GM12865 (cell line): ENCODE measurements at places on chromosomes 16 and 17.

DNA sequence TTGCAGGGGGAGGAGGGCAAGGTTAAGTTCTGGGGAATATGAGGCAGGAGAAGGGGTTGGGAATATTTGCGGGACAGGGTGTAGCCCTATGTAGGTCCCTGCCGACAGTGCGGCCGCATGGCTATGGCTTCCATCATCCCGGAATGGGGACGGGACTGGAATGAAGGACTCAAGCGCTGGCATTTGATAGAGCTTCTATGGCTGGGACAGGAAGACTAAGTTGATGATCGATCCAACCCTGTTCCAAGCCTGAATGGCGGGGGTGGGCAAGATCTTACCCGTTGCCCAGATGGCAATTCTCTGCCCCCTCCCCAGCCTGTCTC lies 47.1 kb downstream of the SRCIN1 start:
- DNase-seq, result no peak

DNA sequence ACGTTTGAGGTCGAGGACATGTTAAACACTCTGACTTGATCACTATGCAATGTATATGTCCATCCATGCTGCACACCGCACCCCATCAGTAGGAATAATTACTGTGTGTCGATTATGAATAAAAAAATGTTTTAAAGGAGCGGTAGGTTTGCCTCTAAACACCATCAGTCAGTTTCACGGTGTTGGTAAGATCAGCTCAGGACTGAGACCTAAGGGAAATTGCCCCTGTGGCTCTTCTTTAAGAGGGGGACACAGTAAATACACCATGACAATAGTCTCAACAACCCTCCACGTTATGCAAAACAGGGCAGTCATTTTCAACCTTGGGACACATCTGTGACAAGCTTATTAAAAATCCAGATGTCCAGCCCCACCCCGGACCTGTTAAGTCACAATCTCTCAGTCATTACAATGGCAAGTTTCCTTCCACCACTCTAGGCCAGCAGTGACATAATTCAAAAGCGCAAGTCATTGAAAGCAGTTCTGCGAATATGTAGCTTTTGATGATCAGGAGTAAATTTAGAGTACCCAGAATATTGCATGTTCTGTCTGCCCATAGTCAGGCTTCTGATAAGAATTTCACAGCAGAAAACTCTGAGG lies 1.2 kb downstream of the ATMIN start:
- peak; percentile 42 for DNase-seq

DNA sequence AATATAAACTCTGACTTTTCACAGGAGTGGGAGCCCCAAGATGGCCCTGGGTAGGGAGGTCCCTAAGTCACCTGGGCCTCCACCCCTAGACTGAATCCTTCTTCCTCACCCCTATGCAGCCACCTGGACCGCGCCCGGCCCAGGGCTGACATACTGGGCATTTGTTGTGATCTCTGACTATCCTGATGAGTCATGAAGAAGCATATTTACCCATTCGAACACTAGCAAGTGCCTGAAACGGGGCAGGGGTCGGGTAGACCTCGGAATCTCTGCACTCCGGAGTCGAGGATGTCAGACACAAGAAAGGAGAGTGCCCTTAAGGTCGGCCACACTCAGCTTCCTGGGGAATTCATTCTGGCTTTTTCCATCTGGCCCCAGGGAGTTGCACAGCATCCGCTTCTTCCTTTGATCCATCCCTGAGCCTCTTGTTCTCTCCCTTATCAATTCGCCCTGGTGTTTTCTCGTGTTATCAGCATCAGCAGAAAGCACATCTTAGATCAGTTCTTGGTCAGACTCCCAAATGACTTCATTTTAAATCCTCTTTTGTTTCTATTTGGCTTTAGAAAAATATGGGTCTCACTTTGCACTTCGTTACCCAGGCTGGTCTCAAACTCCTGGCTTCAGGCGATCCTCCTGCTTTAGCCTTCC lies 10.4 kb downstream of the METTL22 start:
- no peak for DNase-seq

DNA sequence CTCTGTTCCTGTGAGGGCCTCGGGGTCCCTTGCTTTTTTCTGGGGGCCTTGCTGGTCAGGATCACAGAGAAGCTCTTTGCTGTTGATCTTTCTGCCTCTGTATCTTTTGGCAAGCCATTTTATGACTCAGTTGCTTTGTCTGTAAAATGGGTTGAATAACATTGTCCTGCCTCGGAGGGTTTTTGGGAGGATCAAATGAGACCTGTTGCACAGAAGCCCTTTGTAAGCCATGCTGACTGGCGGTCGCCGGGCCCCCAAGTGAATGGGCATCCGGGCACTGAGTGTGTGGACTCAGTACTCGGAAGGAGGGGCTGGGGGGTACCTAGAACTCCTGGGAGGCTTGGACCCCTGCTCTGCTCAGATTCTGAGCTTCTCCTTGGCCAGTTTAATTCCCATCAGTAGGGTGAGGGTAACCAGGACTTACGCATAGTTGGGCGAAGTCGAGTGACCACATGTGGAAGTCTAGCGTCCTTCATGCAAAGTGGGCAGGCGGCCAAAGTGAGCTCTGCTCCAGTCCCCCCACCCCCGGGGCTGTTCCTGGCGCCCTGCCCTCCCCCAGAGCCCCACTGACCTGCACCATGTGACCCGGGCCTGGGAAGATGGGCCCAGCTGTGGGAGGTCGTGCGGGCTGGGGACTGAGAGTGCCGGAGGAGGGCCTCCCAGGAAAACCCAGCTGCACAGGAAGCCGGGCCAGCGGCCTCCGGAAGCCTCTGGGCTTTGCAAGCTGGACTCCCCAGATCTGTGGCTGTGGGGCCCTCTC lies 284.0 kb downstream of the SEC14L1 start:
- no peak for DNase-seq

- no peak for DNase-seq
Observed at GRCh38 chr16:4859900-4860255, 12.6 kb downstream of the UBN1 start.

DNA sequence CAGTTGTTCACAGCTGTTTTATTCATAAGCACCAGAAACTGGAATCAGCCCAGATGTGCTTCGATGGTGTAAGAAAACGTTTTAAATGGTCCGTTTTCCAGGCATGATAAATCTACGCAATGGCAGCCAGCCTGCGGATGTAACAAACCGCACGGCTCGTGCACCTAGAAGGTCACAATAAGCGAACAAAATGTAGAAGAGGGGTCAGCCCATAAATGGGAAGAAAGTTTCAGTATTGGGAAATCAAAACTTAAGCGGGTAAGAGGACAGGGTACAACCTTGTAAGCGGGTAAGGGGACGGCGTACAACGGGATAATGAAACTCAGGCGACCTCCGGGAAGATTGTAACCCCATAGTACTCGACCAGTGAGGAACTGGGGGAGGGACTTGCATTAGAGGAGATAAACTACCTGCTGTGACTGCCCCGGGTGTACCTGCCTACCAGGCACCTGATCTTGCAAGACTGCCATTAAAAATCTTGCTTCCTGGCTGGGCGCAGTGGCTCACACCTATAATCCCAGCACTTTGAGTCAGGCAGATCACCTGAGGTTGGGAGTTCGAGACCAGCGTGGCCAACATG lies 66.6 kb downstream of the ANKRD11 start:
- DNase-seq, result no peak

DNA sequence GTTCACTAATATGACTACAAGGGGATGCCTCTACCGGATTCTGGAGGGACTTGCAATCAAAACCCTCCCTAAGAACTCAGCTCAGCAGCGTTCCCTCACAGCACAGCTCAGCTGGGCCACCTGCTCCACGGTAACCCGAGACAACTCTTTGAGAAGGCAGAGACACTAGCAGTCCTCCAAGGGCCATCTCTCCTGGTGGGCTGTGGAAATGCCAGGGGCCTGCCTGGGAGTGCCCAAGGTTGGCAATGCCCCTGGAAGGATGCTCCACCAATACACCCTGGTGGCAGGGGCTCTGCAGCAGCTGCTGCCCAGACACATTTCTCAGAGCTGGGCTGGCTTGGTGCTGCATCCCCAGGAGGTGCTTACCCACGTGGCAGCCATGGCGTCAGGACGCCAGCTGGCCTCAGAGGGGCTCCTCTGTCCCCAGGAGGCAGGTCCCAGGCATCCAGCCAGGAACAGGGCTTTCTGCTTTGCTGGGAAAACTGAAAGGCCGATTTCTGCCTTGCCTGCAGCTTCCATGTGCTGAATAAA lies 16.5 kb downstream of the CDIP1 start:
- no peak for DNase-seq

DNA sequence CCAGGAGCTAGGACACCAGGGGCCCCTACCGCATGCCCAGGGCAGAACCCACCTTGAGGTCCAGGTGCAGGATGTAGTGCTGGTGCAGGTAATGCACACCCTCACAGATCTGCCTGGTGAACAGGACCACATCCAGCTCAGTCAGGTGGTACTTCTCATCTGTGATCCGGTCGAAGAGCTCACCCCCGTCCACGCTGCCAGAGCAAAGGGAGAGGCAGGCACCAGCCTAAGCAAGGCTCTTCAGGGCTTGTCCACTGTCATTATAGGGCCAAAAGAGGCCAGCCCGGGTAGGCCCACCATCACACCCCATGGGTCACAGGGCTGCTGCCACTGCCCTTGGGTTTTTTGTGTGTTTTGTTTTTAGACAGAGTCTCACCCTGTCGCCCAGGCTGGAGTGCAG lies 21.0 kb downstream of the MYLK3 start:
- no peak for DNase-seq

GRCh38 chr17:61420745-61421398 lies 21.2 kb downstream of the TBX2 start:
- no peak for DNase-seq
